ENCODE measurements at places on chromosomes 3 and 15.

DNA sequence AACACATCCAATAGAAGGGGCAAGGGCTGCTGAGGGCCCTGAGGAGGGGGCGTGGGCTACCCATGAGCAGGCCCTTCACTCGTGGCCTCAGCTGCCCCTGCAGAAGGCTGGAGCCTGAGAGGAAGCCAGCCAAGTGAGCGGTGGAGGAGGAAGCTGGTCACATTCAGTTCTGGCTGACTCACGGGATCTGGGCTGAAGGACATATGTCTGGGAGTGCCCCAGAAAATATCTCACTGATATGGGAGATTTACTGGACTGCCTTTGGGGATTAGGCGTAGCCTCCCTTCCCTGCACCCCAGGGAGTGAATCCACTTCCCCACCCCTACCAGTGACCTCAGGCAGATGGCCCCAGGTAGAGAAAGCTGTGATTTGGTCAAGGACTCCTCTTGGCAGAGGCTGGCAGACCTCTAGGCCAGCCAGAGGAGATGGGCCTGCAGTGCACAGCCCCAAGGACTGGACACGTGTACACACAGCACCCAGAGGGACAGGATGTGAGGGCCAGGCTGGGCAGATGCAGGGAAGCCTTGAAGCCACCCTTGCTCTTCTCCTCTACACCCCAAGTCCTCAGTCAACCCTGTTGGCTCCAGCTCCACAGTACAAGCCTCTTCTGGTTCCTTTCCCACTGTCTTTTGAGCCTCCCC lies 14.2 kb upstream of the ANKDD1A start:
- no peak for DNase-seq

DNA sequence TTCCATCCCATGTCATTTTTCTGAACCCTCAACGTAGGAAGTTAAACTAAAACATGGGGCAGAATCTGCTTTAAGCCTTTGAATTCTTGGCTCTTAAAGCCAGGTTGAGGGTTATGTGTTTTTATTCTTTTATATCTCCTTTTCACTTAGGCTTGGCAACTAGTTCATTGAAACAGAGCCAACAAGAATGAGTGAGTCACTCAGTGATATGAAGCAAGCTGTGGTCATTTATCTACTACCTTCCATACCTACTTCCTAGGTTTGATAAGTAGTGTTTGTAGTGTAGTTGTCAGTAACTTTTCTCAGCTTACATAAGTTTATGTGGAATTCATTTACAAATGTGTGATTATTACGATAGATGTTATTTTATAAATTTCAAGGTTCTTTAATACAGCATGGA lies 67.4 kb downstream of the SNRPN start:
- no peak for DNase-seq

GRCh38 chr15:68424754-68425390 lies 7.1 kb downstream of the ITGA11 start:
- DNase-seq = no peak

DNA sequence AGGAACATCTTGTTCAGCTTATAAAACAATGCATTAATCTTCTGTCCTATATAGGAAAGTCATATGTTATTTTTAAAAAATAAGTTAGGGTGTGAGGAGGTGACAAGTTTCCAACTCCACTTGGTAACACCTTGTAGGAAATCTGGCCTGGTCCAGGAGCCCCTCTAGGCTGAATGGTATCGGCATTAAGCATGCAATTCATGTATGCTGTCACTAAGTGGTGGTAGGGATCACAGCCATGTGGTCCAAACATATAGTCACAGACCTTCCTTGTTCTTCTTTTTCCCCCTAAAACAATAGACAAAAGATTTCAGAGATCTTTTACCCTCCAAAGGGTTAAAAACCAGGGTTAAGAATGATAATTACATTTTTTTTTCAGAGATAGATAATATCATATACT lies 4.2 kb upstream of the APBA2 start:
- DNase-seq = no peak
